ENCODE measurements at places on chromosomes 1 and 21.

GRCh38 chr1:62528015-62528414, 69.3 kb upstream of the ANGPTL3 start:
- no peak for DNase-seq

DNA sequence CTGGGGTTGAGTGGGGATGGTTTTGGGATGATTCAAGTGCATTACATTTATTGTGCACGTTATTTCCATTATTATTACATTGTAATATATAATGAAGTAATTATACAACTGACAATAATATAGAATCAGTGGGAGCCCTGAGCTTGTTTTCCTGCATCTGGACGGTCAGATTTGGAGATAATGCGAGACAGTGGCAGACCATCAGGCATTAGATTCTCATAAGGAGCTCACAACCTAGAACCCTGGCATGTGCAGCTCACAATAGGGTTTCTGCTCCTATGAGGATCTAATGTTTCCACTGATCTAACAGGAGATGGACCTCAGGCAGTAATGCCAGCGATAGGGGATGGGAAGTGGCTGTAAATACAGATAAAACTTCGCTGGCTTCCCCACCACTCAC, 77.9 kb upstream of the LRRC53 start:
- DNase-seq = no peak

DNA sequence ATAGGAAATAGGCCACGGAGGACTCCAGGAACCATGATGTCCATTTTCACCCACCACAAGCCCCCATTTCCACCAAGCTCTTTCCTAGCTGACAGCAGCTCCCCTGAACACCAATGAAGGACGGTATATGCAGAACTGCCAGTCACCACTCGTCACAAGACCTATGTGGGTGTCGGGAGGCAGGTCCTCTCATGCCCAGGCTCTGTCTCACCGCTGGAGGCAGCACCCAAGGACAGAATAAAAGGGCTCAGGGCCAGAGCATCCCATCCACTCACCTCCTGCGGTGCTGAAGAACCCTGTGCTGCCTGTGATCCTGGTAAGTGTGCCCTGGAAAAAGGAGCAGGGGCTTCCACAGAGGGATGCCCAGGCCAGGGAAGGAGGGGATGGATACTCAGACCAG, at the start of gene LCE1F:
LCE1F (plus strand) TSS at position 266 of the 400 bp plus-strand sequence. CDS start 1,232 bp downstream, outside the sequence.
- no peak for DNase-seq

GRCh38 chr1:65310078-65310587, 790 bp downstream of the DNAJC6 start:
- DNase-seq = no peak

DNA sequence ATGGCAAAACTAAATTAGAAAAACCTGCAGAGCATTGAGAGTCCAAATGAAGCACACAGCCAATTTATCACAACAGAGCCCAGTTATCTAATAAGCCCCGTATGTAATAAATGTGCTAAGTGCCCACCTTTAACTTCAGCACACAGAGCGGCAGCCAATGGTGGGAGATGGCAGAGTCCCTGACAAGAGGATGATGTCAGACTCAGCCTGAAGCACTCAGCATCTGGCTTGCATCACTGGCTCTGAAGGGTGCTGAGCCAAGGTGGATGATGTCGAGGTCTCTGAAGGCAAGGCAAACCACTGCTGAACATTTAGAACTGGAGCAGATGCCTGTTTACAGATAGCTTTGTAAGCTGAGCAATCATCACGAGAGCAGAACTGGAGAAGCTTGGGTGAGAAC, 118.3 kb downstream of the NUF2 start:
- DNase-seq = no peak

- peak; percentile 32 for DNase-seq
These were observed 12.9 kb downstream of the PLEKHM2 start for GRCh38 chr1:15696956-15697521.

GRCh38 chr1:66246351-66247269, 287.3 kb upstream of the SGIP1 start:
- DNase-seq = no peak

DNA sequence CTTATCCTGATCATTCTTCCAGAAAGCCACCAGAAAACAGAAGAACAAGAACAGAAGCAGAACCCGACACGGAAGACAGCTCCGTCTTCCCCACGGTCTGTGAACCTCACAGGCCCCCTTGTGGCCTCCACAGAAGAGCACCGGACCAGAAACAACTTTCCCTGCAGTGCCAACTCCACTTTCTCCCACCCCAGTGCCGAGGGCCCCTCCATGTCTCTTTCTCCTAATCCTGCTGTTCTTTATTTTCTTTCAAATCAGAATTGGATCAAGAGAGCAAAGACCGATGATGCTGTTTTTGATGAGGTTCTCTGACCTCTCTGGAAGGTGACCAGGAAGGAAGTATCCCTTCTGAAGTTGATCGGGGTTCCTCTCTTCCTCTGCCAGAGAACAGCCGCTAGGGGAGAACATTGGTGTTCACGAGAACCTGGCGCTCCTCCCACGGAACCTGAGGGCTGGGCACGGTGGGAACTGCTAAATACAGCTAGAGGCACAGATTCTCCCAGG, 58.9 kb upstream of the CTTNBP2NL start:
- DNase-seq = peak; percentile 29

GRCh38 chr1:163673759-163674151, 352.0 kb downstream of the NUF2 start:
- no peak for DNase-seq

DNA sequence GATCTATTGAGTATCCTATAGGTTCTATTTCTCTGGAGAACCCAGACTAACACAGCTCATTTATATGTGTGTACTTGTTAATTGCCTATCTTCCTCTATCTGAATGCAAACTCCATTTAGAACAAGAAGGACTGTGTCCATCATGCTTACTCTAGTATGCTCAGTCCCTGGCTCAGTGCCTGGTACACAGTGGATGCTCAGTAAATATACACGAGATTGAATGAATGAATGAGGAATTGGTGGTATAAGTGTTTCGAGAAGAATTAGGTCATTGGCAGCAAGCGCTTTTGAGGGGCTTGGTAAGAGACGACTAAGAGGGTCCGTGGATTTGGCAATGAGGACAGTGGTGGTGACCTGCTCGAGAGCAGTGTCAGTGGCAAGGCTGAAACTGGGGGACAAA, 112.5 kb downstream of the CSMD2 start:
- DNase-seq = no peak

DNA sequence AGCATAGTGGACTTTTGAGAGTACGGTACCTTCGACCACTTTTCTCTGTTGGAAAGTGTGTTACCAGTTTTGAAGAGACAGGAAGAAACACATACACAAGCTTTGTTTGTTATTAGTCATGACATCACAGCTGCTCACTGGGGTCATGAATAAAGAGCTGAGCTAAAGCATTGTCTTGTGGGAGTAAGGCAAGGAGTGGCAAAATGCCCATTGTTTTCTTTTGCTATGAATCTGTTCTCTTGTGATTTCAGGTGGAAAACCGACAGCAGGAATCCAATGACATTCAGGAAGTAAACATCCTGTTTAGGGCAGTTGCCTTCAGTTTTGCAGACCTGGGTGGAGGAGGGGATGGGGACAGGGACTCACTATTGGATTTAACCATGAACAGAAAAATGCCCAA, 66.2 kb downstream of the RGL1 start:
- no peak for DNase-seq

- no peak for DNase-seq
These were observed 119.5 kb upstream of the KRTAP19-8 start for GRCh38 chr21:31157756-31158155.

GRCh38 chr1:30768830-30769718, 11.5 kb upstream of the LAPTM5 start:
- no peak for DNase-seq

- no peak for DNase-seq
These were observed 125.1 kb upstream of the KCND3 start for GRCh38 chr1:112114540-112114939.

GRCh38 chr21:44510508-44511218, 29.3 kb downstream of the KRTAP10-1 start:
- DNase-seq = peak; percentile 85

DNA sequence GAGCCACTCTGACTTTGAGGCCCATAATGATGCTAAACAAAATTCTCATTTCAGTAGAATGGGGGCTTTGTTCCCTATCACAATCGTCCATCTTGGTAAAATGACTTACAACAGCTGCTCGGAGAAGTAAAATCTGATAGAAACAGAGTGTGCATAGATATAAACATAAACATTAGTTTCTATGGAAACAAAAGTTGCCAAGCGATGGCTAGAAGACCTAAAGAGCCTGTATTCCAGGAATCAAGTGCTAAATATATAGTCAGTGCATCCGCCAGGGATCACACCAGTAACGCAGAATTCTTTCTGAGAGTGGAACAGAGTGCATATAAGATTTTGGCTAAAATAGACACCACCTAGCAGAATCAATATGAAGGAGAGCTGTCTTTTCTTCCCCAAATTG, 91.2 kb upstream of the KAZN start:
- no peak for DNase-seq

GRCh38 chr1:226599636-226600238, 51.2 kb downstream of the STUM start:
- no peak for DNase-seq

GRCh38 chr1:103056423-103056822, 51.9 kb downstream of the COL11A1 start:
- DNase-seq = no peak

DNA sequence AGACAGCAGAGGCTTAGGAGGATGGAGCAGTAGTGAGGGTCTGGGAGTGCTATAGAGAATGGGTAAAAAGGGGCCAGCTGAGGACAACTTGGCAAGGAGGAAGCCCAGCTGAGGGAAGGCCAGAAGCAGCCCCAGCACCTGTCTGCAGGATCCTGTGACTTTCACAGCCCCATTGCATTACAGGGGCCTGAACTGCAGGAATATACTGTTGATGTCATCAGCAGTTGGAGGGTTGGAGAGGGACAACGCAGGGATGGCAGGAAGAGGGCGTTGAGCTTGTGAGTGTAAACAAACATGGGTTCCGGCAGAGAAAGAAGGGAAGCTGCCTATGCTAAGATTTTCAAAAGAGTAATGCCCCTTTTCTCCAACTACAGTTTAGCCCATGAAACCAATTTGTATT, 628.5 kb downstream of the SMYD3 start:
- no peak for DNase-seq

Measured in activated T-cell treated with anti-CD3 and anti-CD28 coated beads, Interleukin-2, amount 50 U/mL, for 48 hours (primary cell).